ENCODE measurements at places on chromosomes 5 and 9. TPM values are rescaled to one million over a fixed set of nuclear protein-coding genes. Genes with fewer than 3 reads are reported as not detected.

BHMT gene
- 275 TPM for polyA plus RNA-seq

IFNW1 gene
- not detected for polyA plus RNA-seq

IFNA13 gene
- not detected for polyA plus RNA-seq

SARDH gene
- 13.1 TPM for polyA plus RNA-seq

EPB41L4B gene
- 17.3 TPM for polyA plus RNA-seq

WDR38 gene
- 0.44 TPM for polyA plus RNA-seq

AGTPBP1 gene
- 22.8 TPM for polyA plus RNA-seq

IRX2 gene
- 30.3 TPM for polyA plus RNA-seq

INSL4 gene
- polyA plus RNA-seq = not detected

CCL28 gene
- 3.2 TPM for polyA plus RNA-seq

KCNV2 gene
- polyA plus RNA-seq = 0.26 TPM

NPR3 gene
- 19.3 TPM for polyA plus RNA-seq

PDE6A gene
- polyA plus RNA-seq = 0.28 TPM

SNX30 gene
- polyA plus RNA-seq = 22.2 TPM

PTCD2 gene
- polyA plus RNA-seq = 12.0 TPM

PPP3R2 gene
- polyA plus RNA-seq = not detected

EGFLAM gene
- polyA plus RNA-seq = 10.6 TPM

JADE2 gene
- 11.1 TPM for polyA plus RNA-seq

ALDH7A1 gene
- polyA plus RNA-seq = 167 TPM

DDX4 gene
- not detected for polyA plus RNA-seq

FAM151B gene
- 5.0 TPM for polyA plus RNA-seq

SV2C gene
- polyA plus RNA-seq = 0.13 TPM

GPX8 gene
- 65.4 TPM for polyA plus RNA-seq

Data from renal pelvis (tissue), 12 donors.